Stimulated activated CD4-positive, alpha-beta T cell treated with anti-CD3 and anti-CD28 coated beads, Interleukin-4, amount 100 ng/mL, for 4 hours (primary cell): ENCODE measurements at places on chromosomes 4 and X.
A peak's percentile ranks its signal among the peaks of the same experiment; 100 is the strongest.

- no peak for DNase-seq
These were observed 48.3 kb upstream of the CD99 start for GRCh38 chrX:2642791-2643190.

GRCh38 chr4:144649646-144650045 lies 3.7 kb downstream of the HHIP start:
- DNase-seq, result no peak

DNA sequence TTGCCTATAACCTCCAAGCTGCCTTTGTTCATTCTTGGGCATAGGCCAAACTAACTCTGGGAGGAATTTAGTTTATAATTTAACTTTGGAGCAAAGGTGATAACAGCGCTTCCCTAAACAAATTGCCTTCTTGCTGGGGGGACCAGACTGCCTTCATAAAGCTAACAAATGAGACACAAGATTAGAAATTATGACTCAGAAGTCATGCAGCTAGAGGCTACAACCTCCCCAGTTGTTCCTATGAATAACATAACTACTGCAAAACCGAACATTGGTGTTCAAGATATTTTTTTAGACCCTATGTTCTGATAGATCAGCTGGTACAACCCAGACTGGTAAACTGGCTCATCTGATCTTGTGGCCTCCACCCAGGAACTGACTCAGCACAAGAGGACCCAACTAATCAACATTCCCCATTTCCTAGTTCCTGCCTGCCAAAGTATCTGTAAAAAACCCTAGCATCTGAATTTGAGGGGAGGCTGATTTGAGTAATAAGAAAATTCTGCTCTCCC lies 22.0 kb upstream of the TMPRSS11B start:
- no peak for DNase-seq

GRCh38 chrX:46704767-46705386 lies 54.0 kb downstream of the SLC9A7 start:
- peak; percentile 5 for DNase-seq
